ENCODE measurements at places on chromosomes 3 and 15. TPM values are rescaled to one million over a fixed set of nuclear protein-coding genes. Genes with fewer than 3 reads are reported as not detected.

- no peaks in the 10 kb centered on the region for H3K27me3 ChIP-seq
- H3K4me1 ChIP-seq, result peaks cover 3% of the 10 kb centered on the region
- no peaks in the 10 kb centered on the region for H3K36me3 ChIP-seq
- no peak for DNase-seq
- no peak overlapping the region for H3K4me3 ChIP-seq
Observed at GRCh38 chr3:34022147-34022546, 223.7 kb downstream of the PDCD6IP start.

DNA sequence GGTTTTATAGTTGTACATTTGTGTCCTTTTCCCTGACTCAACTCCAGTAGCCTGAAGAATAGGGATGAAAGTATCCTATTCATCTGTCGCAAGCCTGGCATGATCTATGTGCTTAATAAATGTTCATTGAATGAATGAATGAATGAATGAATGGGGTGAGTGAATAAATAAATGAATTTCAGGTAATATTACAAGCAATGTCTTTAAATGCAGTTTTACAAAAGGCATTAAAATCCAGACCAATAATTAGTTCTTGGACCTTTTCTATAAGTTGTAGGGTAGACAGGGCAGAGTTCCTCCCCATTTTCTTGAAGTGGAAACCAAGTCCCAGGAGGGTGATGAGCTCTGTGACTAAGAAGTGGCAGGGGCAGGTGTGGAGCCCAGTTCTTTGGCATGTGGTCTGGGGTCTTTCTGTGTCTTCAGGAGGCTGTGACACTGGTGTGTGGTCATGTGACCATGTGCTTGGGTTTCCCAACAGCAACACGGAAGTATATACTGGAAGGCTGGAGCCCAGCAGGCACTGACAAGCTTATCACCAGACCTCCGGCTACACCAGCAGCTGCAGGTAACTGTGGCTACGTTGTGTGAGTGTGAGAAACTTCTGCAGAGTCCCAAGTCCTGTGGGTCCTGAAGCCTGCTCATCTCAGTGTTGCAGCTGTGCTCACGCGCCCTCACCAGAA is 18.3 kb downstream of the XYLB start:
- H3K4me1 ChIP-seq, result no peaks in the 10 kb centered on the region
- H3K27me3 ChIP-seq, result no peaks in the 10 kb centered on the region
- H3K4me3 ChIP-seq, result no peak overlapping the region
- no peak overlapping the region for H3K27ac ChIP-seq
- no peak for DNase-seq

GRCh38 chr15:100711516-100712021 is 109.2 kb downstream of the ASB7 start:
- H3K27me3 ChIP-seq, result no peaks in the 10 kb centered on the region
- H3K36me3 ChIP-seq, result no peaks in the 10 kb centered on the region
- no peak for DNase-seq
- H3K4me1 ChIP-seq, result peaks cover 12% of the 10 kb centered on the region
- peak overlapping the region; percentile 17 for H3K27ac ChIP-seq

- H3K36me3 ChIP-seq, result peaks cover 3% of the 10 kb centered on the region
- no peak overlapping the region for H3K27ac ChIP-seq
- H3K4me1 ChIP-seq, result no peaks in the 10 kb centered on the region
- no peak for DNase-seq
- H3K27me3 ChIP-seq, result no peaks in the 10 kb centered on the region
Observed at GRCh38 chr3:113985541-113985940, 37.7 kb downstream of the ZDHHC23 start.

GRK7 gene
- total RNA-seq, result 0.22 TPM

CELF6 gene
- total RNA-seq, result 6.8 TPM

ANKRD34C gene
- total RNA-seq, result 0.99 TPM

DNA sequence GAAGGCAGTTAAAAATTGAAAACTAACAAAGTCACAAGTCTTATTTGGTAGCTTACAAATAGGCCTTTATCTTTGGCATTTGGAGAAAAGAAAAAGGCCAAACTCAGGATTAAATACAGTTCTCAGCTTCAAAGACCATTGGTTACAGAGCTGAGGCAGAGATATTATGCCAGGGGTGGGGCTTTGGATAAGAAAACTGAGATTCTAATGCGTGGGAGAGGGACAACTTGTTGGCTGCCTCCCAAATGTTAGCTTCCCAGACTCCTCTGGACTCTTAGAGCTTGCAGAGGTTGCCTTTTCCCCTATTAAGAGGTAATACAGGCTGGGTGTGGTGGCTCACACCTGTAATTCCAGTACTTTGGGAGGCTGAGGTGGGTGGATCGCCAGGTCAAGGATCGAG is 231.8 kb downstream of the SQOR start:
- no peaks in the 10 kb centered on the region for H3K27me3 ChIP-seq
- H3K27ac ChIP-seq, result no peak overlapping the region
- no peaks in the 10 kb centered on the region for H3K4me1 ChIP-seq
- H3K36me3 ChIP-seq, result no peaks in the 10 kb centered on the region
- no peak for DNase-seq
- H3K4me3 ChIP-seq, result no peak overlapping the region

- H3K36me3 ChIP-seq, result no peaks in the 10 kb centered on the region
- H3K4me1 ChIP-seq, result peaks cover 4% of the 10 kb centered on the region
- no peak overlapping the region for H3K27ac ChIP-seq
- no peaks in the 10 kb centered on the region for H3K27me3 ChIP-seq
- H3K4me3 ChIP-seq, result no peak overlapping the region
Observed at GRCh38 chr3:51522273-51522962, 16.1 kb upstream of the RAD54L2 start.

ZBBX gene
- 27.4 TPM for total RNA-seq

DNA sequence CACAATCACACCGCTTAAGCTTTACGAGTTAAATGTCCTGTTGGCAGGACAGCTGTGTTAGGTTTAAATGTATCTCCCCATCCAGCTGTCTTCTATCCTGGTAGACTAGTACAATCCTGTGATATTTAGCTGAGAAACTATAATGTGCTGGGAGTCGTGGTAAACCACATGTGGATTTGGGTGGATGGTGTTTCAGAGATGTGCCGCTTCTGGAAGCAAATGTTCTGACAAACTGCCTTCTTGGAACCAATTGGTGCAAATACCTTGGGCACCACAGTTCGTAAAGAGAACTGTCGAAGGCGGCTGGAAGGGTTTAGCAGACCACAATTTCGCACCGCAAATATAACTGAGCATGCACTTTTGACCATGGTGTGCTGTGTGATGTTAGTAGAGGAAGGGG is 15.0 kb downstream of the SCG5 start:
- H3K27ac ChIP-seq, result no peak overlapping the region
- no peaks in the 10 kb centered on the region for H3K27me3 ChIP-seq
- H3K4me3 ChIP-seq, result no peak overlapping the region
- no peaks in the 10 kb centered on the region for H3K36me3 ChIP-seq
- H3K4me1 ChIP-seq, result peaks cover 5% of the 10 kb centered on the region

TMEM62 gene
- total RNA-seq, result 27.3 TPM
